ENCODE measurements at places on chromosomes 1 and 21.

GRCh38 chr1:186014370-186015037 lies 280.3 kb downstream of the HMCN1 start:
- no peak for DNase-seq

GRCh38 chr1:181985936-181986906 lies 75.3 kb downstream of the ZNF648 start:
- DNase-seq: no peak

DNA sequence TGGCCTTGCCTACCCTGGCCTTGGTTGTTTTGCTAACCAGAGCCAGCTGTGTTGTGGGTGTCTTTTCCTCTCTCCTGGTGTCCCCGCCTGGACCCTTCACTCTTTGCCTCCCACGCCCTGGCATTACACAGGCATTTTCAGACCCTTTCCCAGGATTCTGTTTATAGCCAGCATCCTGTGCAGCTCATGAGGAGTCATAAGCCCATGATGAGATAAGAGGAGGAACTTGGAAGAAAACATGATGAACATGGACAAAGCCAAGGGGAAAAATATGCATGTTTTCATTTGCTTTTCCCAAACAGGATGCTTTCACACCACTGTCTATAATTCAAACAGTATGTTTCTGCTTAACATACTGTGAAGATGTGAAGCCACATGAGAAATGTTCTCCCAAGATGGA lies 18.7 kb upstream of the WARS2 start:
- DNase-seq: no peak

DNA sequence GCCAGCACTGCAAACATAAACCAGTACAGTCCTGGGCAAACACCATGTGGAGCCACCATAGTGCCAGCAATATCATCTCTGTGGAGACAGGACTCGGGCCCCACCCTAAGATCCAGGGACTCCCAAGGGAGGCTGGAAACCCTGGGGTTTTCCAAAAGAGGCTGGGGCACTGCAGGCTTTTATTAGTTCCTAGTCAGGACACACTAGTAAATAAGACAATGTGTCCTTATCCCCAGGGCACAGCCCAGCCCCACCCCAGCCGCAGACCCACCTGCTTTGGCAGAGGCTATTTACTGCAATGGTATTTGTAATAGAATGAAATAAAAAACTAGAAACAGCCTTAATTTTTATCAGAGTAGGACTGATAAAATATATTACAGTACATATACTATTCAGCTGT lies 486 bp upstream of the GJB3 start:
- no peak for DNase-seq

DNA sequence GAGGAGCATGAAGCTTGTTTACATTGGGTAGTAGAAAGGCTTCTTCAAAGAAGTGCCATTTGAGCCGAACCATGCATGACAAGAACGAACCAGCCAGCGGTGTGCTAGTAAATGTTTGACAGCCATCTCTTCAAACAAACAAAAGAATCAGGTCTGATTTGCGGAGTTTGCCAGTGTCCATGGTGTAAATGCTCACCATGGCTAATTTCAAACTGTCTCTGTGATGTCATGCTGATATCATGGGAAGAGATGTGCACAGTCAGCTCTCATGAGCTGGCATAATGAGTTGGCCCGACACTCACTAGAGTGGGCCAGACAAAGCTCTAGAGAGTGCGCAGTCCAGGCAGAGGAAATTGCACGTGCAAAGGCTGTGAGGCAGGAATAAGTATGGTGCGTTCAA lies 101.1 kb downstream of the KAZN start:
- DNase-seq: no peak

DNA sequence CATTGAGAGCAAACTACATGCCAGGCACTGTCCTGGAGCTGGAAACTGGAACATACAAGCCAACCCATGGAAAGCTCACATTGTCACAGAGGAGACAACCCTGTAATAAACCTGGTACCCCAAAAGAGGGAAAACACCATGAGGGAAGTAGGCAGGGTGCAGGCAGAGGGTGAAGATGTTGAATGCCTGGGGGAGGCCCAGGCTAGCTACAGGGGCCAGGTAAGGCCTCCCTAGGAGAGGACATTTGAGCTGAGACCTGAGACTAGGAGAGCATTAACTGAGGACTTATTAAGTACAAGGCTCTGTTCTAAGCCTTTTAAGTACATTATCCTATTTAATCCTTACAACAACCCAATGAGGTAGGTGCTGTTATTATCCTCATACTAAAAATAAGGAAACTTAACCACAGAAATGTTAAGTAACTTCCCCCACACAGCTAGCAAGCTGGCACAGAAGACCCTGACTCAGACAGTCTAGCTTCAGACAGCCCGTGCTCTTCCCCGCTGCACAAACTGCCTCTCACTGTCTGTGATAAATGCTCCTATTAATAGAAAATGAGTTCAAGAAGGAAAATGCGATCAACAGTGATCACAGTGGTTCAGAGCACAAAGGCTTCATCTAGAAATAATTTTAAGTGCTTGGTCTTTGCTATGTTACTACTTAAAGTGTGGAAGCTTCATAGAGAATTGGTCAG lies 41.8 kb downstream of the ZNF281 start:
- no peak for DNase-seq

DNA sequence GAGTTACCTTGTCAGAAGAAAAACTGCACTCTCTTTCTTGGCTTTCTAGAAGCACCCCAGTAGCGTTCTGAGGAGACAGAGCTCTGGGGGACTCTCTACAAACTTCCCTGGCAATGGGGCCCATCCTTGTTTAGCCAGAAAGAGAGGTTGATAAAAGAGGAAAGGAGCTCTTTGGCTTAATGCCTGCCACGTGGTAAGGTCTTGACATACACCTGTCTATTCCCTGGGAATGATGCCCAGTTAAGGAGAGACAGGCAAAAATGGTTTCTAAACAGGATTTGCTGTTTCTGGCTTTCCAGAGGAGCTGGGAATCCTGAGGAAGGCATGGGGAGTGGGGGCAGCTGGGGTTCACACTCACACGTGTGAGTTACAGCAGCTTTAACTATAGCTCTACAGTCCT lies 30.2 kb upstream of the IL20 start:
- DNase-seq: no peak

- DNase-seq: no peak
Observed at GRCh38 chr21:29217818-29218291, 80.9 kb upstream of the BACH1 start.

DNA sequence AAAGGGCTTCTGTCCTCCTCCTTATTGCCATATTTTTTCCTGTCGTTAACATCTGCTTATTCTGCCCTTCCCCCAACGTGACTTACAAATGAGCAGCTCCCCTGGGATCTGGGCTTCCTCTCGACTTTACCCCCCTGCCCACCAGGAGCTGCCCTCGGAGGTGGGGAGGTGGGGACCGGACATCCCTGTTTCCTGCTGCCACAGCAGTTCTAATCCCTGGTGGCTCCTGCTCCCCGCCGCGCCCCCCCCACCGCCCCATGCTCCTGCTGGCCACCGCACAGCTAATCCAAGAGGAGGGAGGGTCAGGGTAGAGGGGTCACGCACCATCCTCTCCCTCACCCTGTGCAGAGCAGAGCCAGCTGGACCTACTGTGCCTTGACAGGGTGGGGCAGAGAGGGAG lies 4.4 kb upstream of the SLC27A3 start:
- no peak for DNase-seq

GRCh38 chr1:230067871-230068620 lies 1.0 kb downstream of the GALNT2 start:
- peak; percentile 54 for DNase-seq

GRCh38 chr1:81113688-81114087 lies 687.0 kb upstream of the ADGRL2 start:
- DNase-seq: no peak
